ENCODE measurements at places on chromosomes 12 and 14.

DNA sequence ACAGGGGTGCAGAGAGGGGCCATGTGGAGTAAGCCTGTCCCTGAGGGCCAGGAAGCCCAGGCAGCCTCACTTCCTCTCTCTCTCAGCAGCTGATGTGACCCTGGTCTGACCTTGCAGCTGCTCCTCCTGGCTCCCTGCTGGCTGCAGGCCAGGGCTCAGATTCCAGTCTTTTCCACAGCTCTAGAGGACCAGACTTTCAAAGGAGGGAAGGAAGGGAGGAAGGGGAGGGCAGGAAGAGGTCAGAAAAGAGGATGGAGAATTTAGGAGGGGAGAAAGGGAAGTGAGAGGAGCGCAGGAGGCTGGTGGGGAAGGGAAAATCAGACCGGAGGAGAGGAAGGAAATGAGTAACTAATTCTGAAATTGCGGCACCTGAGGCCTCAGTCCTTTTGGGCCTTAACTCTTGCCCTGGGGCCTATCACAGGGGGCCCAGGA lies 40.9 kb upstream of the VASH1 start:
- DNase-seq, result no peak

GRCh38 chr12:116323406-116324386 lies 46.2 kb upstream of the MED13L start:
- DNase-seq, result no peak

DNA sequence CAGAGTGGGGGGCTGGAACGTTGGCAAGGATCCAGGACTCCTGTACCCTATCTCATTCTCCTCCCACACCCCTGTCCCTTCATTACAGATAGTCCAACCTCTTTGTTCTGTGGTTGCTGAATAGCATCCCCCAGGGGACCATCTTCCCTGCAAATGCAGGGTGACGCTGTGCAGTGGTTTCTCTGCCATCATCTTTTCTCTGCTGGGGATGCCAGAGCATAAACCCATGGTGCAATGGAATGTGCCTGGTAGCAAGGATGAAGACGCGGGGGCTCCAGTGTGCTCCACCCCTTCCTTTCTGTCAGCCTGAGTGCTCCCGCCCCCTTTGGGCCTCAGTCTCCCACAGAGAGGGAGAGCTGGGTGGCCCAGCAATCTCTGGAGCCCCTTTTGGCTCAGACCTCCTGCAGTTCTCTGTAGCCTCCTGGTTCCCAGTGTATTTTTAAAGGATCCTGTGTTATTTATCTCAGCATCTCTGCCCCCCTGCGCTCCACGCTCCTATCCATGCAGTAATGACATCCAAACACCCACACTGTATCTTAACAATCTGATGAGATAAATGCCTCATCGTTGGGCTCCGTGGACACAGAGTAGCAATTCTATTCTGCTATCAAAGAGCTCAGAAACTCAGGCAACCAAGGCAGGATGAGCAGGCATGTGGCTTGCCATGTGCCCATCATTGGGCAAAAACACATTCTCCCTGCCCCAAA lies 212.8 kb downstream of the CACNA1C start:
- DNase-seq, result no peak

GRCh38 chr12:120831648-120832267 lies 72.4 kb downstream of the SPPL3 start:
- DNase-seq, result no peak

GRCh38 chr12:120090206-120090605 lies 26.3 kb downstream of the RAB35 start:
- DNase-seq, result no peak

GRCh38 chr14:74963705-74964271 lies 8.4 kb upstream of the PGF start:
- no peak for DNase-seq

- no peak for DNase-seq
Measured at GRCh38 chr14:98136012-98136789, 1135.8 kb downstream of the BCL11B start.

DNA sequence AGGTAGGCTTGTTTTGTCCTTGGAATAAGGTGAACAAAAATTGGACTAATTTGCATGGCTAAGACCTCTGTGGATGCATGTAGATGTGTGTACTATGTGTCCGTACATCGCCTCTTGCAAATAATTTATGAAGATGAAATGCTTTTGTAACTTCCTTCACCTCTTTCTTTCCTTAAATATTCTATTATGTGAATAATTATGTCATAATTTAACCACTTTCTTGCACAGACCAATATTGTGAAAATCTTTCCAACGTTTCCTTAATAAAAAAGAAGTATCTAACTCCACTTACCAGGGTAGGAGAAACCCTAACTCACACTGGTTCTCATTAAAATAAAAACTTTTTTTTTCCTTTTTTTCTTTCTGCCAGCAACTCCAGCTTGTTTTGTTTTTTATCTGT lies 4.0 kb downstream of the NANOG start:
- no peak for DNase-seq

DNA sequence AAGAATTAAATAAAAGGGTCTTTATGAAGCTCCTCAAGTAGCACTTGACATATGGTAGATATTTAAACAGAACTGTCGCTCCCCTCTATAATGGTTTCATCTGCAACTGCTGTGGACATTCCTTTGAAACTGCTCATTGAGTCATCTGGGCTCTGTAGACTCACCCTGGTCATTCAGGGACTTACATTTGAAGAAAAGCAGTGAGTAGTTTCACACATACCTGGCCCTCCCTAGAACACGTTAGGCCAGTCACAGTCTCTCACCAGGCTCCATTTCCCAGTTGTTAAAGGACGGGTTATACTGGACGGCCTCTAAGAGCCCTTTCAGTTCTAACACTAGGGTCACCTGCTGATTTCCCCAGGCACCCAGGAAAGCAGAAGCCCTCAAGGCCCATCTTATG lies 217.0 kb downstream of the BCL11B start:
- DNase-seq, result no peak

DNA sequence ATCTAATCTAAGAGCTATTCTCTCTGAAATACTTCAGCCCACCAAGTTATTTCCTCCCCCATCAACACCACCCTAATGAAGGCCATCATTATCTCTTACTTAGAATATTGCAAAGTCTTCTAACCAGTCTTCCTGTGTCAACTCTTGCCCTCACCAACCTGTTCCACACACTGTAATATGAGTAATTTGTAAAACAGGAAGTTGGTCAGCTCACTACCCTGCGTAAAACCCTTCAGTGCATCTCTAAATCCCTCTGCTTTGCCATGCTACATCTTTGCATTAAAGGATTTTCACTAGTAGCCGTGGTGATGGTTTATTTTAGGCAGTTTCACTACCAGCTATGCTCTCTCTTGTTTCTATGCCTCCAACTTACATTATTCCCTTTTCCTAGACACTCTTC lies 70.0 kb downstream of the KIF21A start:
- DNase-seq, result no peak

Measured in NCI-H2081 treated with DMSO at 0.1 percent for 48 hours (cell line).